ENCODE measurements at places on chromosomes 2 and 18.

DNA sequence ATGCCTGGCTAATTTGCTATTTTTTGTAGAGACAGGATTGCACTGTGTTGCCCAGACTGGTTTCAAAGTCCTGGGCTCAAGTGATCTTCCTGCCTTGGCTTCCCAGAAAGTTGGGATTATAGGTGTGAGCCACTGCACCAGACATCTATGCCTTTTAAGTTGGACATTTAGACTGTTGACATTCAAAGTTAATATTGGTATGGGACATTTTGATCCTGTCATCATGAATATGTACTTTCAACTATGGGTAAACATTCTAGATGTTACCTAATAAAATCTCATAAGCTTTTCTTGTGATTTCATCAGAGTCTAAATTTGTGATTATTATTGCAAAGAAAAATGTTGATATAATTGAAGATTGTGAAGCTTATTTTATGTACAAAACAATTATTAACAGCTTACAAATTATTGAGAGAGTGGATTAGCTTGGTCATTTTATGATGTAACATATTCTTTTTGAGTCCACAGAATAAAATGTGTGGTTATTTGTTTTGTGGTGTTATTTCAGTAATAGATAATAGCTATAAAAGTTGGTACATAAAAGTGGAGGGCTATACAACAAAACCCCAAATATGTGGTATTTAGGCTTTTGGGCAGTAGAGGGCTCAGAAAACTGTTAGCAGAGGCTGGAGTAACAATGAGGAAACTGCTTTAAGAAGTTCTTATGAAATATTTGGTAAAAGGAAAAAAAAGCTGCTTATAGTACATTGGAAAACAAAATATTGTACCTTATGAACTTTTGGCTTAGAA lies 41.4 kb downstream of the STARD6 start:
- DNase-seq, result no peak

- DNase-seq, result no peak
These were observed 30.6 kb upstream of the PPP1R1C start for GRCh38 chr2:181955010-181955409.

DNA sequence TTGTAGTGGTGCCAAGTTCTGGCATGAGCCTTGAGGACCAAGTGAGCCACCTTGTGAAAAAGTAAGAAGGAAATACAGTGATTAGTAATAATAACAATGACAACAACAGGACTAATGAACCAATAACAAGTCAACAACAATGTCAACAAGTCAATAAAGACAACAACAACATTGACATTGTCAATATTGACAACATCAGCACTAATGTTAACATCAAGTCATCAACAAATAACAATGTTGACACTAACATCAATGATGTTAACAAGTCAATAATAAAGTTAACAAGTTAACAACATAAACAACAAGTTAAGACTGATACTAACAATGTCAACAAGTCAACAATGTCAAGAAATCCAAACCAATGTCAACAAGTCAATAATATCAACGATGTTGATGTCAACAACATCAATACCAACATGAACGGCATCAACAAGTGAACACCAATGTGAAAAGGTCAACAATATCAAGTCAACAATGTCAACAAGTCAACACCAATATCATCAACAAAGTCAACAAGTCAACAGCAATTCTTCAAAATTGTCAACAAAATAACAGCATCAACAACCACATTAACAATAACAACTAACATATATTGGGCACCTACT lies 24.0 kb downstream of the LCT start:
- no peak for DNase-seq

DNA sequence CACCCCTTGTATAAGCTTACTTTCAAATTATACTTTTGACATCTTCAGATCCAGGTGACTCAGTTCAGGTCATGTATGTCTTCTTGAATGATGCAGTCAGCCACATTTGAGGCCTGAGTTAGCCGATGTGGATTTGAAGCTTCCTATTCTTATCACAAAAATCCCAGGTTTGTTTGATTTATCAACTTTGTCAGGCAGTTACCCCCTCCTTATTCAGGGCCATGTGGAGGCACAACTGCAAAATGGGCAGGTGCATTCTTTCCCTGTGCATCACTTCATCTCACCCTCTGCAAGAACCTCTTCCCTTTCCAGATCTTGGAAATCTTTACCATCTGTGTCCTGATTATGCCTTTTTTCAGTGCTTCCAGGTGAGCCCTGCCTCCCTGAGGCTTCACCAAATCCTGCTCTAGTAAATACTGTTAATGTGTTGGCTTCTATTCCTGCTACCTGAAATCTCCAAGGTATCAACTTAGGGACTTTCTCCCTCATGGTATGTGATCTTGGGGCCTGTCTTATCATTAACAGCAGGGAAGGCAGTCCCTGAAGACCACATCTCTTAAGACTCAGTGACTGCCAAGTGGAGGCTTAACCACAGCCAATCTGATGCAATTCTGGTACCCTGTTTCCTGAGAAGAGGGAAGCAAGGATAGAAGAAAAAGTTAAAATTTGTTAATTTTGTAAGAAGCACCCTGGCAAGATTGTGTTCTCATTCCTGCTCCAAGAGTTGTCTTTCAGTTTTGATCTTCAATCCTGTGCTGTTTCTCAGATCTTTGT lies 9.4 kb upstream of the ARHGAP28 start:
- no peak for DNase-seq

- DNase-seq, result no peak
These were observed 37.8 kb downstream of the PCBP1 start for GRCh38 chr2:70124983-70125480.

GRCh38 chr18:33123862-33124518 lies 316.5 kb downstream of the CCDC178 start:
- DNase-seq, result no peak

- DNase-seq, result no peak
These were observed 412.1 kb upstream of the MYT1L start for GRCh38 chr2:2743164-2743571.

DNA sequence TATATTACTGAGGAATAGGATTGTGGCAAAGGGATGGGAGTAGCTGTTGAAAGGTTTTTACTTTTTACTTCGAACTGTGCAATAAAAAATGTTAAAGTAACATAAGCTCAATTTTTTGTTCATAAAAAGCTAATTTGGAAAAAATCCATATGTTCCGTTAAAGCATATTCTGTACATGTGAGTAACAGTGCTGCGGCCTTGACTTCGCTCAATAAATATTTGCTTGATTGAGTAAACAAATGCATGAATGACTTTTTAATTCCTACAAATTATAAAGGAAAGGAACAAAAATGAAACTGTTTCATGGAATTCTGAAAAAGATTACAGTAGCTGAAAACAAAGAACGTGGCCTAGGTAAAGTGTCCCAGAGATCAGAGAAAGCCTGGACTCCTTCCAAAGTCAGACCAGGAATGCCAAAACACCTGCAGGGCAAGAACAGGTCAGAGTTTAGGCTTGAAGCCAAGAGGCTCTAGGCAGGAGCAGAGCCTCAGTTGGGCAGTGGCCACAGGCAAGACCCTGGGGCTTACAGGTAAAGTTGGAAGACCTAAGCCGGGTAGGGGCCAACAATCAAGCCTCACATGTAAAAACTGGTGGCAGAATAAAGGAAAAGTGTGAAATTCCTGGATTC lies 44.3 kb upstream of the FIGN start:
- DNase-seq, result no peak

GRCh38 chr18:32086881-32087280 lies 4.8 kb upstream of the RNF138 start:
- no peak for DNase-seq

DNA sequence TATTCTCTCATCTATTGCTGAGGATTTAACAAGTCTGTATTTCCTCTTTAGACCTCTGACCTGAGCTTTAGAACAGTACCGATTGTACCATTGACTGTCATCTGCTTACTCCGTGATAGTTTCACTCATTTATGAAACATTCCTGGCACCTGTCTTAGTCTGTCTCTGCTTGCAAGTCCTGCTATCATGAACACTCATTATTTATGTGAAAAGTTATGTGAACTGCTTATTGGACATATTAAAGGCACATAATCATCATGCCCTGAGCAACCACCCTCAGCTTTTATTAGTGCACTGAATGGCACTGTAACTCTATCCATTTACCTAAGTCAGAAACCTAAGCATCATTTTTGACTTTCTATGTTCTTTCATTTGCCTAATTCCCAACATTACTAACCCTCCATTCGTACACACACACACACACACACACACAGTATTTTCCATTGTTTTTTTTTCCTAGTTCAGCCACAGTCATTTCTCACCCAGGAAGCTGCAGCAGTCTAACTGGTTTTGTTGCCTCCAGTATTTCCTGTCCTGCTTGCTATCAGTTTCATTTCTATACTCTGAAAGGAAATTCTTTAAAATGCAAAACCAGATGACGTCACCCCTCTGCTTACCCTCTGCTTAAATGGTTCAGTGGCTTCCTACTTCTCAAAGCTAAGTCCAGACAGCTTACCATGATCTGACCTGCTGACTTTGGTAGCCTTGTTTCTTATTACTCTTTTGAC lies 146.1 kb downstream of the HAUS1 start:
- DNase-seq, result no peak

DNA sequence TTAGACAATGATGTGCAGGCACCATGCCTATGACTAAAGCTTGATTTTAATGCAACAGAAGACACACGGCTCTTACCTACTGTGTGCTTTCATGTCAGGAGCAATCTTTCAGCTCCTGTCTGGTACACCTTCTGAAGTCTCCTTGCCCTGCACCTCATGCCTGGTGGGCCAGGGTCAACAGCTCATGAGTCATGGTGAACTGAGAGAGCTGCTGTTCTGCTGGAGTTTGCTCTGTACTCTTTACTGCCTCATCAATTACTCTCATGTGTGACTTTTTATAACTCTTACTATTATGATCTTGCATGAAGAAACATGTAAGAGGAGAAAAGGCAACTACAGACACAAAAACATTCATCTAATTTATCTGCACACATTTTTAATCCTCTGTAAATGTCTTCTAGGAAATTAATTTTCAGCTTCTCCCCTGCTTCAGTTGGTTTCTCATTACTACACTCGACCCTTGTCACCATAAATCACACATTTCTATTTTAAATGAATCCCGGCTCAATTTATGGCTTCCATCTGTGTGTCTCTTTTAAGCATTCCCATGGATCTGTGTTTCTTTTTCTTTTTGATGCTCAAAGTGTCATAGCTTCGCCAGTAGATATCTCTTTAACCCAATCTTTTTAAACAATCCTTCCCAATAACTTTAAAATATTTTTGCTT lies 9.7 kb downstream of the SERPINB7 start:
- DNase-seq, result no peak

Data from stimulated activated CD8-positive, alpha-beta memory T cell treated with anti-CD3 and anti-CD28 coated beads, Interleukin-15, amount 100 ng/mL, for 24 hours (primary cell).